Thoracic aorta (tissue), 2 donors: ENCODE measurements at places on chromosomes 12 and 14. TPM values are rescaled to one million over a fixed set of nuclear protein-coding genes. Genes with fewer than 3 reads are reported as not detected.

Gene PITPNM2
- 14.3 TPM for total RNA-seq

Gene PPM1H
- 10.3 TPM for total RNA-seq

Gene NEUROD4
- total RNA-seq, result not detected

Gene CIDEB
- 10.9 TPM for total RNA-seq

Gene FGF6
- not detected for total RNA-seq

Gene UNC79
- total RNA-seq, result 0.14 TPM

Gene MIP
- not detected for total RNA-seq

Gene SLC17A8
- total RNA-seq, result not detected

Gene GXYLT1
- total RNA-seq, result 7.0 TPM

Gene ZCRB1
- total RNA-seq, result 27.2 TPM

Gene MGP
- 6,234 TPM for total RNA-seq

Gene IFI27
- 96.3 TPM for total RNA-seq

Gene TRIM9
- total RNA-seq, result 0.41 TPM

Gene LAG3
- total RNA-seq, result 1.5 TPM

Gene PRKAG1
- total RNA-seq, result 53.2 TPM

Gene ETFBKMT
- 2.5 TPM for total RNA-seq

Gene PRKD1
- 38.4 TPM for total RNA-seq

Gene STON2
- total RNA-seq, result 8.1 TPM

Gene TSPAN8
- total RNA-seq, result 70.9 TPM

Gene FLVCR2
- 6.2 TPM for total RNA-seq

Gene PCED1B
- total RNA-seq, result 12.3 TPM

Gene LARP4
- 13.1 TPM for total RNA-seq

Gene TXNRD1
- 269 TPM for total RNA-seq

Gene RASSF9
- total RNA-seq, result 2.4 TPM
